ENCODE measurements at places on chromosomes 3 and 15.

DNA sequence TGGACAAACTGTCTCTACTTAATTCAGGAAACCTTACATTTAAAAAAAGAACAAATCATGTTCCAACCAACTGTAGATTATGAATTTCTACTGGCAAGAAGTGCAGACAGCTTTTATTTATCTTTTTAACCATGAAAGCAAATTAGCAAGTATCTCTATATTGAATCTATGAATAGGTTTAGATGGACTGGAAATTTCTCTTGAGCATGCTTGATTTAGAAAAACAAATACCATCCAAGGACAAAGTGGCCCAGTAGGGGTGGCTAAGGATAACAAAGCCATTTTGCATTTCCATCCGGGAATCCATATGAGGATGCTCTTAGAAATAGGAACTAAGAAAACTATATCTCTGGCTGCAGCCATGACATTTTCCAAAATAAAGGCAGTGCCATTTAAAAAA lies 150.6 kb downstream of the KCNMB2 start:
- DNase-seq, result no peak

DNA sequence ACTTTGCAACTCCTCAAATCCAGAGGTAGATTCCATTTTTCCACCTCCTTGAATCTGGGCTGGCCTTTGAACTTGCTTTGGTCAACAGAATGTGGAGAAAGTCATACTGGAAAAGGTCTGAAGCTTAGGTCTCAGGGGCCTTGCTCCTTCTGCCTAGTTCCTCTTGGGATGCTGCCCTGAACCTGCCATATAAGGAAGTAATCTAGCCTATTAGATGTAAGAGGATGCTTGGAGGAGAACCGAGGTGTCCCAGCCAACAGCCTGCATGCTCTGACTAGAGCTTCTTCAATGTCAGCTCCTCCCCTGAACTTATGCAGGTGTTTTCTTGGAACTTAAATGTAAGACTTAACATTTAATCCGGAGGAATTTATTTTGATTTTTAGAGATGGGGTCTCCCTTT lies 2.0 kb upstream of the TMED3 start:
- DNase-seq, result no peak

GRCh38 chr15:101153801-101154656 lies 97.8 kb downstream of the CHSY1 start:
- DNase-seq, result no peak

- DNase-seq, result no peak
These were observed 18.3 kb upstream of the RFX7 start for GRCh38 chr15:56261854-56262509.

DNA sequence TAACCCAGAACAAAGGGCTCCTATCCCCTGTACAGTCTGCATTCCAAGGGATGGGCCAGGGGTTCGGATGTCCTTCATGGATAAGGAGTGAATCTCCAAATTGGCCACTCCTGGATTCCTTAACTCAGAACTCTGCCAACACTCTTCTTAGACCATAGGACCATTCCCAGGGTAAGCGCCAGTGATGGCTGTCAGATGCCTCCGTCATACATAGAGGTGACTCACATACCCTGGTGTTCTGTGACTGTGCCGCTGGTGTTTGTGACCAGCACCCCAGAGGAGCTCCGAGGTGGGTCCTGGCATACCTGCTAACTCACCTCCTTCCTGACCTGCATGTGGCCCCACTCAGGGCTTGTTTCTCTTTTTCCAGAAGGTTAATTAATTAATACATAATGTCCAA lies 134.7 kb downstream of the KLF13 start:
- no peak for DNase-seq

DNA sequence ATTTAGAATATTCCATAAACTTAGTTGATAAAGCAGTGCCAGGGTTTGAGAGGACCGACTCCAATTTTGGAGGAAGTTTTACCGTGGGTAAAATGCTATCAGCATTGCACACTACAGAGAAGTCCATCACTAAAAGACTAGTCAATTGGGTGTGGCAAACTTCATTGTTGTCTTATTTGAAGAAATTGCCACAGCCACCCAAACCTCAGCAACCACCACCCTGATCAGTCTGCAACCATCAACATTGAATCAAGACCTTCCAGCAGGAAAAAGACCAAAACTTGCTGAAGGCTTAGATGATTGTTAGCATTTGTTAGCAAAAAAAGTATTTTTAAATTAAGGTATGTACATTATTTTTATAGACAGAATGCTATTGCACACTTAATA lies 60.5 kb downstream of the KLF13 start:
- DNase-seq, result no peak

GRCh38 chr15:80168421-80168820 lies 15.6 kb downstream of the FAH start:
- no peak for DNase-seq

- DNase-seq, result no peak
These were observed 452.1 kb upstream of the KCNMB2 start for GRCh38 chr3:178083906-178084866.
